ENCODE measurements at places on chromosomes 2 and 18. TPM values are rescaled to one million over a fixed set of nuclear protein-coding genes. Genes with fewer than 3 reads are reported as not detected.
A peak's percentile ranks its signal among the peaks of the same experiment; 100 is the strongest.

DNA sequence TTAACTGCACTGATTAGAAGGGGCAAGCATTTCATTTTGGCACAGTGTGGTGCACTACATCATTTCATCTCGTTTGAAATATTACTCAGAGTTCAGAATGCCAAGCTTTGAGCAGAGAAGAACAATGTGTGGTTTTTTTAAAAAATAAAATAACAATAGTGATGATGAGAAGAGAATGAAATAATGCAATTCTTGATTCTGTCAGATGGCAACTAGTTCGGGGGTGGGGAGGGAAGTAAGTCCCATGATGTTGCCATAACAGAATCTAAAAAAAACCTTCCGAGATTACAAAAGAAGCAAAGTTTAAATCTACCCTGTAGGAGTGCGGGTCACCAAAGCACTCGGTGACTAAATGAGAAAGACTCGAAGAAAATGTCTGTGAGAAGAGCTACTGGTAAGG, 490.4 kb downstream of the NR4A2 start:
- H3K27me3 ChIP-seq, result no peaks in the 10 kb centered on the region
- no peaks in the 10 kb centered on the region for H3K36me3 ChIP-seq
- no peaks in the 10 kb centered on the region for H3K4me1 ChIP-seq

GRCh38 chr18:49247781-49248180, 212.7 kb downstream of the DYM start:
- H3K27me3 ChIP-seq, result no peaks in the 10 kb centered on the region
- H3K27ac ChIP-seq, result no peak overlapping the region
- no peak for DNase-seq
- H3K4me3 ChIP-seq, result no peak overlapping the region
- H3K36me3 ChIP-seq, result peaks cover 5% of the 10 kb centered on the region

DNA sequence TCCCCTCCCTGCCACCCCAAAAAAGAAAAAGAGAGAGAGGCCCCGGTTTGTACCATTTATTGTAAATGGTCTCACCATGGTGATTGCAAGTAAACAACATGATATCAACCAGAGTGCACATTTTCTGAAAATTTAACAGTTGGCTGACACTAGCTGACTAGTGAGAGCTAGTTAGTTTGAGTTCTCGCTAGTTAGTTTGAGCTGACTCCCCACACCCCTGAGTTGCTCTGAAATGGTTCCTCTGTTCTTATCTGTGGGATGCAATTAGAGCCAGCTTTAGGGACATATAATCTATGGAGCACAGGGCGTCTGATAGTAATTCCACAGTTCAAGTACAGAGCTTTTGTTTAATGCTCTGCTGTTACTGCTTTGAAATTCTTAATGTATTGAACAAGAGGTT, 13.1 kb downstream of the CASP10 start:
- H3K4me1 ChIP-seq, result peaks cover 56% of the 10 kb centered on the region
- no peak for DNase-seq
- H3K36me3 ChIP-seq, result peaks cover 64% of the 10 kb centered on the region

GRCh38 chr18:12998332-12999060, 7.3 kb downstream of the CEP192 start:
- peak overlapping the region; percentile 30 for H3K4me3 ChIP-seq
- H3K27ac ChIP-seq, result peak overlapping the region; percentile 44
- H3K36me3 ChIP-seq, result peaks cover 9% of the 10 kb centered on the region
- H3K27me3 ChIP-seq, result no peaks in the 10 kb centered on the region
- DNase-seq, result no peak
- peaks cover 23% of the 10 kb centered on the region for H3K4me1 ChIP-seq

DNA sequence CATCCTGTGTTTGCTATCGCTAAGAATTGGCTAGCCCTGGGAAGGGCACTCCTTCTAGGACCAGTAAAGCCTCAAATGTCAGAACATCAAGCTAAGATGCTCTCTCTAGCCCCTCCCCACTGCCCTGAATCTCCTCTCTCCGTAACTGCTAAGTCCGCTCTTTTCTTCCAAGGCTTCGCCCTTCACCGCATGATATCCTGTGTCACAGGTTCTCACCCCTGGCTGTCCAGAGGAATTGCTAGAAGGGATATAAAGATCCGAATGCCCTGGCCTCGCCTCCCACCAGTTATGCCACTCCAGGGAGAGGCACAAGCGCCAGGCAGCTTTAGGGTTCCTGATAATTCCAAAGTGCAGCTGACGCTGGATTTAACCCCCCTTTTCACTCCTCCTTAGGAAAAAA, 17.1 kb upstream of the GPR45 start:
- no peak for DNase-seq
- H3K4me3 ChIP-seq, result no peak overlapping the region
- H3K4me1 ChIP-seq, result no peaks in the 10 kb centered on the region
- H3K27ac ChIP-seq, result no peak overlapping the region
- peaks cover 15% of the 10 kb centered on the region for H3K27me3 ChIP-seq

Gene SLC5A7
- total RNA-seq, result not detected

Gene OR6B2
- total RNA-seq, result not detected

Gene CNTNAP5
- total RNA-seq, result not detected

Data from activated CD8-positive, alpha-beta memory T cell treated with anti-CD3 and anti-CD28 coated beads, Interleukin-2, amount 10 ng/mL, durations not matched to agents 7 days and 5 days (primary cell).